ENCODE measurements at places on chromosomes 3 and 15. TPM values are rescaled to one million over a fixed set of nuclear protein-coding genes. Genes with fewer than 3 reads are reported as not detected.

MYH15 gene
- total RNA-seq: 0.48 TPM

STAC gene
- not detected for total RNA-seq

DNA sequence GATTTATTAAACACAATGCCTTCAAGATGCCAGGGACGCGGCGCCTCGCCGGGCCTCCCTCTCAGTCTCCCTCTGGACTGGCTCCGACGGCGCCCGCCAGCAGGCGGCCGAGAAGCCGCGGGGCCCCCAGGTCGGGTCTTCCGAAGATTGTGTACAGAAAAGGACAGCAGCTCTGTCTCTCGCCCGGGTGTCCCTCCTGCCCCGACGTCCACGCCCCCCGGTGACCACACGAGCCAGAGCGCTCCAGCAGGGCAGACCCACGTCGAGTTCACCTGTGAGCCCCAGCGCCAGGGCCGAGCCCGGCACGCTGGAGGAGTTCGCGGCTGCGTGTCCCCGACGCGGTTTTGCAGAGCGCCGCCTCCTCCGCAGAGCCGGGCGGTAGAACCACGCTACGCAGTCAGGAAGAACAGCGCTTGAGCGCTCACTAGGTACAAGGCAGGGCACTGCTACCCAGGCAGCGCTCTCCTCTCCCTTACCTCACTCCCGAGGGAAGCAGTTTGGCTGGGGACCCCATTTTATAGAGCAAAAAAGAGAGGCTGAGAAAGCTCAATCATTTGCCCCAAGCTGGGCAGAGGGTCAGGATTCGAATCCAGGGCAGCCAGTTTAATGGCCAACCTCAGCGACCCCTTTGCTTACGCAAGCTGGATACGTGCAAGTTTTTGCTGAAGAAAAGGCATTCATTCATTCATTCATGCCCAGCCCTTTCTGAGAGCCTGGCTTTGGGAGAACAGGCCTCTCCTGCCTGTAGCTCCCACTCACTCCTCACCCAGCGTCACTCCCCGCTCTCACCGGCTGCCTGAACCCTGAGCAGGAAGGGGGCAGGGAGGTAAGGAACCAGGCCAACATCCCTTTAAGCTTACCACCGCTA, 3.0 kb upstream of the TLE3 start:
- DNase-seq: peak; percentile 71

DNA sequence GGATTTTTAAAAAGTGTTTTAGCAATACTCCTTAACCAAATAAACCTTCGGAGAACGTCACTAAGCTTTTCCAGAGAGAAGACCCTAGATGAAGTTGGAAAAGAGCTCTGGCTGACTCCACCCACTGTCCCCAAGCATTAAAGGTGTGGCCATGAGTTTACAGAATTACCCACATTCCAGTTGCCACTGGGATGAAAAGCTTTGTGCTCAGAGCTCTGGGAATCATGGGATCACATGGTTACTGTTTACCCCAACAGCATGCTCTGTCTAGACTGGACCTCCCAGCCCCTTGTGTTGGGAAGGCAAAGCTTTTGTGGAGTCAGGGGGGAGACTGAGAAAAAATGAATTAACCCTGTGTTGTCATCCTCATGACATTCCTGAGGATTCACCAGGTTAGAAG, 55.3 kb downstream of the CCK start:
- no peak for DNase-seq

DNA sequence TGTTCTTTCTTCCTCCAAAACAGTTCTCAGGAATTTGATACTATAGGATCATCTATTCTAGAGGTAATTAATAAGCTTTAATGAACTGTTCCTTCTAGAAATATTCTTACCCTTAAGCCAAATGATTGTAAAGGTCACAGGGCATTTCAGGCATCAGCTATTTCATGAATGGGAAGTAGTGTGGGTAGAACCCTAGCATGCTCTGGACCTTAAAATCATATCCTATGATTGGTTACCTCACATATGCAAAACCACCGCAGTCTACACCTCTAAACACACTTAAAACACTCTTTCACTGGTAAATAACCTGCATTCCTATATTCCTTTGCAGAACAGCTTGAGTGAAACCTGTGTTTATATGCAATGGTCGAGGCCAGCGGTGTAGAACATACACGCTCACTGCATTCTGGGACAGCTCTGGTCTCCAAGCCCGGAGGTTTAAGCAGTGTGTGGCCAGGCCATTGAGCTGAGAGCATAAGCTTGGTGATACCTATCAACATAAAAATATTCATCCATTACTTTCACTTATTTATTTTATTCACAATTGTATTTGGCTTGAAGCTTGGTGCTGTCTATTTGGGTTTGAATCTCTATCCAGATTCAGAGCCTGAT, 87.7 kb upstream of the RASGRP1 start:
- DNase-seq: no peak

DNA sequence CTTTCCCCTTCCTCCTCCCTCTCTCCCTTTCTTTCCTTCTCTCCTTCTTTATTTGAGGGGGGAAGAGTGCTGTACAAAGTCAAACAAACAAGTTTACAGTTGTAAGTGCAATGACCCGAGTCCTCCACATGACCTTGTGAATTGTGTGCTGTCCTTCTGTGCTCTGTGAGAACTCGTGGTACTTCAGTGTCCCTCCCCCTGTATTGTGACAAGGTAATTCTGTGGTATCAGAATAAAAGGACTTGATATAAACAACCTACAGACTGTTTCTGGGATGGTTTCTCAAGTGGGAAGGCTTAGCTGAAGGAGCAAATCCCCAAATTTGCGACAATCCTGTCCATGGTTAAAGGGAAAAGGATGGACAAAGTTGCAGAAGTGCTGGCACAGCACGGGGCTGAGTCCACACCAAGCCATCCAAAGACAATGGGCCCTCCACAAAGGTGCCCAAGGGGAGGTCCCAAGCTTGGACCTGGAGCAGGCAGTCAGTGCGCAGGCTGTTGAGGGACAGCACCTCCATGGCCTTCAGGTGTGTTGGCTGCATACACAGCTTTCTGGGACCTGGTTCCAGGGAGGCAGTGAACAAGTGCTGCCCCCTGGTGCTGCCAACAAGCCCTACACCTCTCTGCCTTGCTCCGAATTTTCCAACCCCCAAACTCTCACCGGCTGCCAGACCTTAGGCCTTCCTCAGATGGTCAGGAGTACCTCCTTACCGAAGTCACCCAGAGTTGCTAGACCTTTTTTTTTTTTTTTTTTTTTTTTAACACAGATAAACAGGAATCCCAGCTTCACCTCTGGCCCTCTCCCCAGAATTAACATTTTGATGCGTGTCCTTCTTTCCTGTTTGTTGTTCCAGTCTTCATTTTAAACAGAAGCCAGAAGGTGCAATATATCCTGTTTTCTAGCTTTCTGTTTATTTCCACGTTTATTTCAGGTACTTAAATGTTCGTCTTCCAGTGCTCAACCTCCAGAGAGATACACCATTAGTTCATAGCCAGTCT, 2.6 kb upstream of the APEH start:
- DNase-seq: no peak

ILDR1 gene
- total RNA-seq: not detected

DNA sequence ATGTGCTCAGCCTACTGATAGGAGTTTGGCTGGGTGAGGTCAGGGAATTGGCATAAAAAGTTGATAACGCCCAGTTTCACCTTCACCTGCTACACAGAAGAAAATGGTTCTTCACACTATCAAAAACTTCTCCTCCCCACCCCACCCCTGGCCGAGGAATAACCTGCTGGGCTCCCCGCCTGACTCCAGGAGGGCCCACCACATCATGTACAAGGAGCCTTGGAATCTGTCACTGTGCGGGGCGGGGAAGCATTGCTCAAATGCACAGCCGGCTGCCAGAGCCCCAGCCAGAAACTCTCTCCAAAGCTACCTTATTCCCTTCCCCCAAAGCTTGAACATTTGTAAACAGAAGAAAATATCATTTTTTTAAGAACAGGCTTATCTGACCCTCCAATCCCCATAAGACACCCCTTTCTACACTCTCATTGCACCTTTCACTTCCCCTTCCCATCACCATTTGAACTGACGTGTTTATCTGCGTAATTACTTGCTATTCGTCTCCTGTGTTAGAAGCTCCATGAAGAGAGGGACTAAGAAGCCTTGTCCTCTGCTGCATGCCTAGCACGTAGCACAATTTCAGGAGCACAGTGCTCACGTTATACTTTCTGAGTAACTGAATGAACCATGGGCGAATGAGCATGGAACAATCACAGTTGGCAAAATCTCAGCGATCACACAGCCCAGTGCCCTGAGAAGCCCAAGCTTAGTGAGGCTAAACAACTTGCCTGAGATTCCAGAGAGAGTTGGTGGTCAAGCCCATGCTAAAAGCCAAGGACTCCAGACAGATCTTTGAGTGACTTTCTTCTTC, 82.9 kb downstream of the HES1 start:
- no peak for DNase-seq

SLC27A2 gene
- total RNA-seq: not detected

DNA sequence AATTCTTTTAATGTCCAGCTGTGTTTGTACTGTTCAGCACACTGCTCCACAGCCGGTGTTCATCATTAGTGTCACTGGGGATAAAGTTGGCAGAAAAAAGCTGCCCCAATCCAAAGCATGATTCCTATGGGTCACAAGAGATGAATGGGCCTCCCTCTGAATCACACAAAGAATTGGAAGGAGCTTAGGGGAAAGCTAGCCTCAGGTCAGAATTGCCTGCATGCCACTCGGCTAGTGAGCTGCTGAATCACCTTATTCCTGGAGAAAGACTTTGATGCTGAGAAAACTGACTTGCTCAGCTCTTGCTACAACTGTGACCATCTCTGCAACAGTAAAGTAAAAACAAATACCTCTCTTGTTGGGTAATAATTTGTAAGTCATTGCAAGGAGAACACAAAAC, 3.5 kb downstream of the CCK start:
- DNase-seq: no peak

GRCh38 chr3:11302444-11302843, 30.2 kb downstream of the ATG7 start:
- no peak for DNase-seq

DNA sequence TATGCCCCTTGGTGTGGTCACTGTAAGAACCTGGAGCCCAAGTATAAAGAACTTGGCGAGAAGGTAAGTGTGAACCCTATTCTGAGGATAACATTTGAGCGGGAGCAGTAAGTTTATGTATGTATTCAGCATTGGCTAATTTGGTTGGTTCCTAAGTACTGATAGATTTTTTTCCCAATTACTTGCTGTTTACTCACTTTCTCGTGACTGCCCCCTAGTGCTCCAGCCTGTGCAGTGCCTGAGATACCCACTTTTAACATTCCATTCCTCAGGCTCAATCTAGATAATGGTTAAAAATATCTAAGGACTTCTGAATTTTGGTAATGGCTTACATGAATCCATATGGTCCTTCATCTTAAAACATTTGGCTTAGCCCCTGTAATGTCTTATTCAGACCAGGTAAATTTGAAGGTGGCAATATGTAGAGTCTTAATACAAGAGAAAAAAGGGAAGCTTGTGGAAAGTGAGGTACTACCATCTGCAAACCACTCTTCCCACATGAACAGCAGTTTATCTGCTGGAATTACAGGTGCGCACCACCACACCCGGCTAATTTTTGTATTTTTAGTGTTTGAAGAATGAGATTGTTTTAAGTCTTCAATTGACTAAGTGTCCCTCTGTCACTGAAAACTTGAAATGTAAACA, 7.1 kb downstream of the ELL3 start:
- peak; percentile 75 for DNase-seq

DNA sequence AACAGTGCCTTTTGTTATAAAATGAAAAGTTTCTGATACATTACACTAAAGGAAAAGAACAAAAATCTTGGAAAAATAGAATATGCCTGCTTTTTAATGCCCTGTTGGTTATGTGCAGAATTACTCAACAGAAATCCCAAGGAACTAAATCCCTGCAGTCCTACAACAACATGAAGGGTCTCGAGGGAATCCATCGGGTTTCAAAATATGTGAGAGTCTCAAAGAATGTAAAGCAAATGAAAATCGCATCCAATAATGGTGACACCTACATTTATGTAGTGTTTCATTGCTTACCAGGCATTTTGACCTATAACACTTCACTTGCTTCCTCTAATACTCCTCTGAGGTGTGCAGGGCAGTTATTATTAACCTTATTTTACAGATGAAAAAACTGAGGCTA, 411.3 kb downstream of the FOXP1 start:
- no peak for DNase-seq

- no peak for DNase-seq
Measured at GRCh38 chr3:132972333-132972732, 65.9 kb upstream of the TMEM108 start.

SNX22 gene
- total RNA-seq: 12.4 TPM

NCKIPSD gene
- 97.7 TPM for total RNA-seq

ALPK3 gene
- total RNA-seq: 51.0 TPM

- DNase-seq: no peak
Measured at GRCh38 chr3:197746209-197746608, 3.5 kb upstream of the FYTTD1 start.

DNA sequence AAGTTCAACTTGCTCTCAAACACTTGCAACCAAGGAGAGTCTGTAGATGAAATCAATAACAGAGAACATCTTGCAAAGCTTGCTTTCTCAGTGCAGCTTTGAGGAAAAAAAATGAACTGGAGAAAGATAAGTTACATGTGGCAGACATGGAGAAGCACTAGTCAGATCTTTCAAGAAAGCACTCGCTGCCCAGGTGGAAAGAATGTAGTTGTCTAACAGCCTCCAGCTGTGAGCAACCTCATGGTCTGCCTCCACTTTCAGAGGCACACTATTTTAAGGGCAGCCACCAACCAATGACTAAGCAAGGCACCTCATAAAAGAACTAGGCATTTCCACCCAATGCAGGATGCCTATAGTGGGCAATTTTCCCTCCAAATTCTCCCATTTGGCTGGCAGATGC, 125.4 kb upstream of the CPNE4 start:
- DNase-seq: no peak

Data from right atrium auricular region (tissue), 2 donors.